NCI-H1930 (cell line): ENCODE measurements at places on chromosomes 2 and 18.

GRCh38 chr18:66872277-66872676, 268.4 kb upstream of the CDH19 start:
- no peak for DNase-seq

DNA sequence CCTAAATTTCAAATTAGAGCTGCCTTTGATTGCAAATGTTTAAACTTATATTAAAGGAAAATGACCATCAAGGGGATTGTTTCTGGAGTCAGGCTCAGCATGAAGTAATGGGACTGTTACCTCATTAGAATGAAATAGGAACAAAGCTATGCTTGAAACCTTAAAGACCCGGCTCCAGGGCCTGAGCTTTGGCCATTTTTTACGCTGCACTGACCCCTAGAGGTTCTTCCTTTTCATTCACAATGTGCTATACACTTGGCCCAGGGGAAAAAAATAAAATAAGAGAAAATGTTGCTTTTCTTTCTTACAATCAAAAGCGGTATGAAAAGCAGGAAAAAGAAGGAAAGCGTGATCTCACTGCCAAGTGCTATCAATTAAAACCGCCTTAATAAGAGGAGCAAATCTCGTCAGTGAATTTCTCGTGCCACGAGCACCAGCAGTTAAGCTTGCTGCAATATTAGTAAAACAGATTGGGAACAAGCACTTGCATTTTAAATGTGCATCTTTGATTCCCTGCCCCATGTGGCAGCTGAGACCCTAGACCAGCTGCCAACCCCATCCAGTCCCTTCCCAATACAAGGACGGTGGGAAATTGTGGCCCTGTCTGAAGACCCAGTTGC, 96.6 kb downstream of the MBD2 start:
- peak; percentile 11 for DNase-seq

DNA sequence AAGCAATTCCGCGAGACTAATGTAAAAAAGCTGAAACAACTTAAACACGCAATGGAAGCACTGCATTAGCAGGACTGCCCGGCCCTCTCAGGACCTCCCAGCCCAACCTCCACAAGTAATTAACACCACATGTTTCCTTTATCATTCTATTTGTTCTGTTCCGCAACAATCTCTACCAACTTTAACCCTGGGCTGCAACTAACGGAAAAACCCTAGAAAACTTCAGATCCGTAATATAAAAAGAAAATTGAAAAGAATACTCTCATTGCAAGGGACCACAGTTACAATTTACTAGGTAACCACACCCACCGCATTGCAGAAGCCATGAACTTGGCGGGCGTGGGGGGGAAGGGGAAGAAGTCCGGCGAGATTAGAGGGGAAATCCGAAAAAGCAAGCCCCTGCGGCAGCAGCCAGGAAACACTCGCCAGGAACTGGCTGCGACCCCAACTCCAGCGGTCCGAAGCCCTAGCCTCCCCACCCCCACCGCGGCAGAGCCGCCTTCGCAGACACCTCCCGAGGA, 1.2 kb downstream of the EPB41L3 start:
- DNase-seq = no peak

GRCh38 chr2:40213071-40213470, 238.8 kb downstream of the SLC8A1 start:
- no peak for DNase-seq
